NCI-H2029 treated with DMSO at 0.1 percent for 48 hours (cell line): ENCODE measurements at places on chromosomes 4 and X.

GRCh38 chrX:12548341-12548740 lies 242.9 kb upstream of the PRPS2 start:
- DNase-seq = no peak

DNA sequence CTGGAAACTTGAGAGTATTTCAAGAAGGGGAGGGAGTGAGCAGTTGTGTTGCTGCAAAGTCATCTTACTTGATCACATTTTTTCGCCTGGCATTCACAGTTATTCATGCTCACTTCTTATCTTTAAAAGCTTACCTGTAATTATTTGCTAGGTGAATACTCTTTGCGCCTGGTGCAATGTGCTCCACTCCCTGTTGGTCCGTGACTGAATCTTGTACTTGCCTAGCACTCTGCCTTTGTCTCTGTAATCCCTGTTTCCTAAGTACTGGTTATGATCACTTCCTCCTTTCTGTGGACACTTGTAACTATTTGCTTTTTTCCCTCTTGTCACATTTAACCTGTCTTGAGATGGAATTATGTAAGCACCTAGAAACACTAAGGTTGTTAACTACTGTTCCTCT lies 5.8 kb downstream of the BMP2K start:
- peak; percentile 20 for DNase-seq

DNA sequence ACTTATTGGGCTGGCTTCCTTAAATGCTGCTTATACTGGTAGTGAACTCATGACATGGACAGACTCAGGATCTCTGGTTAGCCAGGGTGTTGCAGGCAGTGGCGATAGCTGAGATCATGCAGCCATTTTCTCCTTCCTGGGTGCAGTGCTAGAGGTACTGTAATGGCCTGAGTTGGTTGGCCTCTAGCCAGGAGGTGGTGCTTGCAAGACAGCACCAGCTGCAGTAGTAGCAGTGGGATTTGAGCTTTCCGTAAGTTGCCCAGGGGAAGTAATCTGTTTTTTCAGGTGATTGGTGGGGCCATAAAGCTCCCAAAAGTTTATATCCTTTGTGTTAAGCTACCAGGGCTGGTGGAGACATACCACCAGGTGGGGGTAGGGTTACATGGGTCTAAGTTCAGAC lies 45.1 kb upstream of the AADAT start:
- DNase-seq = no peak

DNA sequence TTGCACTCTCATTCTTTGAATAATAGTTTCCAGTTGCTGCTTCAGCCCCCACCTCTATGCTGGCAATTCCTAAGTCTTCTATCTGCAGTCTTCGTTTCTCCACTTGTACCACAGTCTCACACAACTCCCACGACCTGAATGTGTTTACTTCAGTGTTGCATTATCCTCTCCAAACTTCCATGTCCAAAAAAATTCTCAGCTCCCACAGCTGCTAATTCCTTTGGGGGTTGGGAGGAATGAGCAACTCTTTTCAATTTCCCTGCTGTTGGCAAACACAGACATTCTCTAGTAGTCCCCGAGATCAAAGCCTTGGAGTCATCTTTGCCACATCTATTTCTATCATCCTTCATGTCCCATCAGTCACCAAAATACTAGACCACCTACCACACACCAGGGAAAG lies 14.4 kb upstream of the CDS1 start:
- no peak for DNase-seq

GRCh38 chr4:26372525-26373172 lies 51.8 kb downstream of the RBPJ start:
- peak; percentile 79 for DNase-seq

GRCh38 chr4:99382745-99383360 lies 30.3 kb upstream of the ADH1C start:
- no peak for DNase-seq

DNA sequence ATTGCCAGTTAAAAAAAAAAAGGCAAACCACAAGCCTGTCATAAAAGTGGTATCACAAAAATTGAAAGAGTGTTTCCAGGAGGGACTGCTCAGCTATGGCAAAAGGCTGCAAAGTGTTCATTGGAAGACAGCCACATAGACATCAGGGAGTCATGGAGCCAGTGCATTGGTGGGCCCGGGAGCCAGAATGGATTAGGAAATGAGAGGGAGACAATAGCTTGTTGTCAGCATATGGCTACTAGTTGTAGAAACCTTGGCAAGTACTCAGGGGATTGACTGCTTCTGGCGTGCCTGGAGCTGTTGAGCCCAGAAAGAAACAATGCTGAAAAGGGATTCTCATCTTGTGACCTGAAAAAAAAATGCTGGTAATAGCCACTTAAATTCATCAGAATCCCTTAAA lies 5.0 kb downstream of the GAR1 start:
- DNase-seq = no peak

GRCh38 chrX:40415675-40416074 lies 165.1 kb upstream of the ATP6AP2 start:
- no peak for DNase-seq

- no peak for DNase-seq
Observed at GRCh38 chrX:108664701-108665100, 71.7 kb downstream of the IRS4 start.

GRCh38 chr4:31548021-31548420 lies 827.9 kb downstream of the PCDH7 start:
- no peak for DNase-seq

- no peak for DNase-seq
Observed at GRCh38 chr4:162706632-162707031, 460.1 kb downstream of the NAF1 start.

GRCh38 chr4:124469981-124470380 lies 242.6 kb downstream of the ANKRD50 start:
- DNase-seq = no peak

GRCh38 chr4:78845472-78845871 lies 69.3 kb downstream of the BMP2K start:
- DNase-seq = no peak
